ENCODE measurements at places on chromosomes 2 and 18. TPM values are rescaled to one million over a fixed set of nuclear protein-coding genes. Genes with fewer than 3 reads are reported as not detected.

Gene SERPINB4
- total RNA-seq = not detected

DNA sequence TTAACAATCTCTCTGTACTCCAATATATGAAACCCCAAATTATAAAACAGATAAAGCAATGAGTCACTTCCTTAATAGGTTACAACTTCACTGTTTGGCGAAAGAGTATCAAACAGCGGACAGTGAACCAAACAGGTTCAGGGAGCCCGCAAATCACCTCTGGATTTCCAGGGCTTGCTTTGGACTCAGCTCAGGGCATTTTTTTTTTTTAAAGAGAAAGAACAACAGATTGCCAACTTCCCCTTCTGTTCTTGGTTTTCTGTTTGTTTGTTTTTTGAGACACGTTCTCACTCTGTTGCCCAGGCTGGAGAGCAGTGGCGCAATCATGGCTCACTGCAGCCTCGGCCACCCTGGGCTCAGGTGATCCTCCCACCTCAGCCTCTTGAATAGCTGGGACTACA is 52.7 kb downstream of the ABCB11 start:
- no peak for DNase-seq

DNA sequence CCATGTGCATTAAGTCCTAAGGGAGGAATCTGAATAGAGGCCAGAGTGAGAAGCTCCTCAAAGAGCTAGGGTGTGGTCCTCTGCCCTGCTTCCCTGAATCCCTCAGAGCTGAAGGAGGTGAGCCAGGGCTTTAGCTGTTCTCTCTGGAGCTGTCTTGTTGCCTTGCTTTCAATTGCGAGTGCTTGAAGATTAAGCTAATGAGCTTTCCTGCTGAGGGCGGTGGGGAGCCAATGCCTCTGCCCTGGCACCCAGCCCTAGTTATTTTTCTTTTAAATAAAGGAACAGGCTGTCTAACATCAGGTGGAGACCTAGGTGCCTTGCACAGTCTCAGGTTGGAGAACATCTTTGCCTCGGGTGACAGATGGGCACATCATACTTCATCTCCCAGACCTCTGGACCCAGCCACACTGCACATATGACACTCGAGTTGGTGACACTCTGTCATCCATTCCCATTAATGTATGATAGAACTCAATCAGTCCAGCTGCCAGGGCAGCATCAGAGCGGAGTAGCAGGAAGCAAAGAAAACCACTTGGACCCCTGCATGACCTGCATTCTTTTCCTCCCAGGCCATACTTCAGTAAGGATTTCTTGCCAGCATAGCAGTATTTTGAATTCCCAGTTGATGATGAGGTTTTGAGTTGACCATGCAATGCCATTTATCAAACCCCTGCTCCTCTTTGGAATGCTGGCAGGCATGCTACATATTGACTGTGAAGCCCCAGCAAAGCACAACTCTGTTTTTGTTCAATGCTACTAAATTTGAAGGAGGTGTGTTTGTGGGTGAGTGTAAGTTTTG is 292.7 kb downstream of the RNF144A start:
- DNase-seq = no peak

DNA sequence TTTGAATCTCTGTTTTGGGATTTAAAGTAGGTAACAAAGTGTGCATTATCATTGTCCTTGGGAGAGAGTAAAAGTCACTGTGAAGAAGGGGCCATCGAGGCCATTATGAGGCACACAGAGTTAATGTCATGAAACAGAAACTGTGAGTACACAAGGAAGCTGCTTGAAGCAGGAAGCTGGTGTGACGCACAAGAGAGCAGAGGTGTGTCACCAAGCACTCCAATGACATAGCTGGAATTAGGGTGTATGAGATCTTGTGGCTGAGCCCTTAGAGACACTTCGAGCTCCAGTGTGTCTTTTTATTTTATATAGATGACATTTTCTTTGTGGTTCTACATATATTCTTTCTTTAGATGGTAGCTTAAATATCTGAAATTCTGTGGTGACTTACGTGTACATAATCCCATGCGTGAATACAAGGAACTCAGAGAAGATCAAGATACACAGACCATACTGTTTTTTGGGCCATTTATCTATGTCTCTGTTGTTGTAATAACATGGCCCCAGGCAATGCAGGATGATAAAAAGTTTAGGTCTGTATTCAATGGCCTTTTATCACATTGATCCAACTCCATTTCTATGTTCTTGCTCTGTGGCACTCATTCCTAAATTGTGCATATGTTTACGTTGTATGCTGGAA is 164.7 kb upstream of the FAM98A start:
- no peak for DNase-seq

GRCh38 chr2:46016091-46016490 is 281.1 kb upstream of the EPAS1 start:
- no peak for DNase-seq

DNA sequence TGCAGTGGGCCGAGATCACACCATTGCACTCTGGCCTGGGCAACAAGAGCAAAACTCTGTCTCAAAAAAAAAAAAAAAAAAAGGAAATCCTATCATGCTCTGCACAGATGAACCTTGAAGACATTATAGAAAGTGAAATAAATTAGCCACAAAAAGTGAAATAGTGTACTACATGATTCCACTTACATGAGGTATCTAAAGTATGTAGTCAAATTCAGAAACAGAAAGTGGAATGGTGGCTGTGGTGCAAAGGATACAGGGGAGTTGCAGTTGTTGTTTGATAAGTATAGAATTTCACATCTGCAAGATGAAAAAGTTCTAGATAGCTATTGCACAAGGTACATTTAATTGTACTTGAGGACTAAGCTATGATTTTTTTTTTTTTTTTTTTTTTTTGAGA is 5.2 kb downstream of the ZRANB3 start:
- no peak for DNase-seq

DNA sequence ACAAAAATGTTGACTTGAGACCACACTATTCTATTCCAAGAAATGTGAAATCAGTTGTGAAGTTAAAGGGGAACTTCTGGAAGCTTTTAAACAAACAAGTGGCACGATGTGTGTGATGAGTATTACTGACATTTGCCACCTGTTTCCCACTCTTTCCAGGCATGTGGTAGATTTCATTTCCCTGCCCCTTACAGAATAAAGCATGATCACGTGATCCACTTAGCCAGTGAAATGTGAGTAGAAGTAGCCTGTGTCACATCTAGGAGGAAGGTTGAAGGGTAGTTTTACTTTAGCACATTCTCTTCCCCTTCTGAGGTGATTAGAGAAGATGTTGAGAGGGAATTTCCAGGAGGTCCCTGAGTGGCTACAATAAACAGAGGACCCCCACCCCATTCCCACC is 3.8 kb downstream of the COL4A4 start:
- DNase-seq = peak; percentile 24

- peak; percentile 84 for DNase-seq
Observed at GRCh38 chr2:236343400-236344161, 79.4 kb upstream of the ASB18 start.

DNA sequence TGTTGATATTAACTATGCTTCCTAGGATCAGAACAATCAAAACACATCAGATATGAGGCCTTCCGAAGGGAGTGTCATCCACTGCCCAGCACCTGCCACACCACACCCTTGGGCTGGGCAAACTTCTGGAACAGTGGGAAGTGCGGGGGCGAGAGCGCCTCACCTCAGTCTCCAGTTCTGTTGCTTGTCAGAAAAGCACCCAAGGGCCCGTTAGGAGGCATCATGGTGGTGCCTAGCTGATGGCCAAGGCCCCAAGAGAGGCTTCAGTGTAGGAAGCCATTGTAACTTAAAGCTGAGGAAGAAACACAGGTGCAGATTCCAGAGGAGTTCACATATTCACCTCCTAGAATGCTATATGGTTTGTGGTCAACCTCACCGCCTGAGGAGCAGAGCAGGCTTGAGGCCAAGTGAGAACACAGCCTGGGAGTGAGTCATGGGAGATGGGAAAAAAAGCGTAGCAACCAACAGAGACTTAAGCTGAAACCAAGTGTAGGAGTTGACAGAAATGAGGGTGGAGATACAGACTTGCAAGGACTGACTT is 85.1 kb upstream of the ATL2 start:
- DNase-seq = peak; percentile 68

DNA sequence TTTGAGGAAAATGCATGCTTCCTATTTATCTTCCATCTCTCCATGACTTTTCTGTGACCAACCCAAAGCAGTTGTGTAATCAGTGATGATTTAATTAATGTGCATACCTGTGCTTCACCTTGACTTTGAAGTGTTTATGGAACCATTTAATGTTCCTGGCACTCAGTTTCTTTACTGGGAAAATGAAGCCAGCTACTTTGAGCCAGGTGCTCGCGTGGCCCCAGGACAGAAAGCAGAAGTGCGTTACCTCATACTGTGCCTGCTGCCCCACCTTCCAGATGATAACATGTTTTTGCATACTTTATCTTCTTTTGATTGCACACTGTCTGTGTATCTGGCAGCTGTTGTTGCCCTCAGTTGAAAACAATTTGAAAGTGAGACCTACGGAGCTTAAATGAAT is 61.3 kb downstream of the PMAIP1 start:
- no peak for DNase-seq

- DNase-seq = no peak
Observed at GRCh38 chr2:1814616-1815015, 70.3 kb upstream of the PXDN start.

- peak; percentile 59 for DNase-seq
Observed at GRCh38 chr2:9380702-9381628, 42.4 kb downstream of the ITGB1BP1 start.

Gene C1QL2
- total RNA-seq = not detected

Gene CCDC102B
- 19.6 TPM for total RNA-seq

Gene IL1RL1
- total RNA-seq = 4.0 TPM

Gene THADA
- 57.0 TPM for total RNA-seq

Gene ELOA2
- not detected for total RNA-seq

DNA sequence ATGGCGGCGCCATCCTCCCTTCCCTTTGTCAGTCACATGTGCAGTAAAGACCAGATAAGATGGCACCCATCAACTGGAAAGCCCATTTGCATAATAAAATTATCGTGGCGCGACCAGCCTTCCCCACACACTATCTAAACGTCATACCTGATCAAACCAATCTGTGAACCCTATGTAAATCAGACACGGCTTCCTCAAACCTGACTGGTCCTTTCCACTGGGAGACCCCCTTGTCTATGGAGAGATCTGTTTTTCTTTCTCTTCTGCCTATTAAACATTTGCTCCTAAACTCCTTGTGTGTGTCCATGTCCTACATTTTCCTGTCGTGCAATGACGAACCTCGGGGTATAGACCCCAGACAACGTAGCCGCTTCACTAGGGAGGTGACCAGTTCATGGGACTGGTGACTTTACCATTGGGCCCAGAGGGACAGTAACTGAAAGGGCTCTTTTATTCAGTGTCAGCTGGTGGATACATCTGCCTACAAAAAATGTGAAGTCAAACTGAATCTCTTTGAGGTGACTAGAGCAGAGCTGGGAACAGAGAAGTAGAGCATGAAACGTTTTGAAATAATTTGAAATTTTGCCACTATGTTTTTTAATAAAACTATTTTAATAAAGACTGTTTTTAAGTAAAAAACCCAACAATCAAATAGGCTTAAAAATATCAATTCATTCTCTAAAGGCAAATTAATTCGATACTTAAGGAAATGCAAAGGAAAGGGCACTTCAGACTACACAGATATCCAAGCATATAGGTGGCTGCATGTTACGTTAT is 87.5 kb downstream of the SOCS6 start:
- no peak for DNase-seq

Gene ATP8B1
- 16.6 TPM for total RNA-seq

Gene XRCC5
- total RNA-seq = 210 TPM

DNA sequence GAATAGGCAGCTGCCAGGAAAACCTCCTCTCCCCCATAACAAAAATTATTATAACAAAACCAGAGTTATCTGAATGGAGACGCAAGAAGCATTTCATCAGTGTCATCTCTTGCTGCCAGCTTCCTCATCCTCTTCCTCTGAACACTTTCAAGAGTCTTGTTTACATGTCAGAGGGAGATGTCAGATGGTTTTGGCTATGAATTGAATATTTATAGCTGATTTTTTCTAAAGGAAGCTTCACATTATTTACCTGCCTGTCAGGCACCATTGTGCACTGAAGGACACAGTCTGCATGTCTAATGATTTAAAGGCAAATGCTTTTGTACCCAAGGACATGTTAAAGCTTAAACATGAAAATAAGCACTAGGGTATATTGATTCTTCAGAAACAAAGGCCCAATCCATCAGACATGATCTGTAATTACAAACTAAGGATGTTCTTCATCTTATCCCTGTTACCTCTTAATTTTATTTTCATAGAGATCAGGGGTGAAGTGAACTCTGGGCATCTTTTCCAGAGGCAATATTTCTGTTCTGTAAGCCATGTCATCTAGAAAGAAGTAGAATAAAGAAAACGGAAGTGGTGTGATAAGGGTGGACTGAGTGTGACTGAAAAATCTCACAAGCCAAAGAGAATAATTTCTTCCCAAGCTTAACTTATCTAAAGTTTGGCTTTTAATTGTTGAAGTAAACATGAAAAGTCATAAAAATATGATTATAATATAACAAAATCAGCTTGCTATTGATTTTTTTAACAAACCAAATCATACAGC is 168.7 kb downstream of the ANKRD44 start:
- no peak for DNase-seq

DNA sequence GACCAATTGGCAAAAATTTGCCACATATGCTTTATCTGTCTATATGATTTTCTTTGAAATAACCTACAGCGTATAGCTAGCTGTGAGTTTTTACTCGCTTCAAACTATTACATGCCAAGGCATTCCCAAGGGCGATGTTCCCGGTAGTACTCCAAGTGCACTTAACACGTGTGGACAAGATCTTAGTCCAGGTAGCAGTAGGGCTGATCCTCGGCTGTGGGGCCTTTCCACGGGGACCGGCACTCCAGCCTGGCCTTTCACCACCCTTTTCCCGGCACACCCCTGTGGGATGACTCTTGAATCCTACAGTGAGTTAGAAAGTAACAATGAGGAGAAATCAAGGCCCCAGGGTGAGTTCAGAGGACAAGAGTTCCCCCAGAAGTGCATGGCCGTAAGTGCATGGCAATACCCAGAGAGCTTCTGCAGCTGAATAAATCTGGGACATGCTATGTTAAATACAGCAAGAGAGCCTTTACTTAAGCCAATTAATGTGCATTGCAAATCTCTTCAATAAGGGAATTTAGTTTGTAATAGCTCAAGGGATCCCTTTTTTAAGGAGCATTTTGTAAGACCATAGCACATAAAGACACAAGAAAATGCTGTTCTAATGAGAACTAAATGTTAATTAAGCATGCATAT is 26.4 kb downstream of the CHMP1B start:
- DNase-seq = no peak

DNA sequence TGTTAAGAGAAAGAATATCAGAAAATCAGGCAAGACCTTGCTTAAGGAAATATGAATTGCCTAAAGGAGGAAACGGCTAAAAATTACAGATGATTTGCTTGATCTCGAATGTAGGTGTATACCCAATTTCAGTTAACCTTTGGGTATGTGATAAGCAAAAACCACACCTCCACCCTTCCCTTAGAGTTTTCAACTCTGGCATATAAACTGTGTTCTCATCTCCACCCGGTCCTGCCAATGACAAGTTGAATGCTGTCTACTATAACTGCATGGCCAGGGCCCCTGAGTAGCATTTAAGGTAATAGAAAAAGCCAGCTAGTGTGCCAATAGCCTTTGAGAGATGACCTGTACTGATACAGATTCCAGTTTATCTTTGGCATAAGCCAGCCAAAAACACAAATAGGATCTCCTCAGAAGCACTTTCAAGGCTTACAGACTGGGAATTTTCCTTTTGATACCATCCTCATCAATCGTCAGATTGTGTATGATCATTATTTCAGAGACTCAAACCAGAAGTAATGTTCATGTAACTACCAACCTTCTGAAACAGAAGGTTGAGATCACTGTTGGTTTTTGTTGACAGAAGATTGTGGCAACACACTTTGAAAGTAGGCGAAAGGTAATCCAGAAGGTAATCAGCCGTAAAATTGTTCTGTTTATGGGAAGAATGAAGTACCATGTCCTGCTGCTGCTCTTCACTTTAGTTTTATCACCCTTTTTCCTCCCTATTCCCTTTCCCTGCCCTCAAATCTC is 163.1 kb downstream of the GFPT1 start:
- no peak for DNase-seq
